ENCODE measurements at places on chromosomes 12 and 14.

DNA sequence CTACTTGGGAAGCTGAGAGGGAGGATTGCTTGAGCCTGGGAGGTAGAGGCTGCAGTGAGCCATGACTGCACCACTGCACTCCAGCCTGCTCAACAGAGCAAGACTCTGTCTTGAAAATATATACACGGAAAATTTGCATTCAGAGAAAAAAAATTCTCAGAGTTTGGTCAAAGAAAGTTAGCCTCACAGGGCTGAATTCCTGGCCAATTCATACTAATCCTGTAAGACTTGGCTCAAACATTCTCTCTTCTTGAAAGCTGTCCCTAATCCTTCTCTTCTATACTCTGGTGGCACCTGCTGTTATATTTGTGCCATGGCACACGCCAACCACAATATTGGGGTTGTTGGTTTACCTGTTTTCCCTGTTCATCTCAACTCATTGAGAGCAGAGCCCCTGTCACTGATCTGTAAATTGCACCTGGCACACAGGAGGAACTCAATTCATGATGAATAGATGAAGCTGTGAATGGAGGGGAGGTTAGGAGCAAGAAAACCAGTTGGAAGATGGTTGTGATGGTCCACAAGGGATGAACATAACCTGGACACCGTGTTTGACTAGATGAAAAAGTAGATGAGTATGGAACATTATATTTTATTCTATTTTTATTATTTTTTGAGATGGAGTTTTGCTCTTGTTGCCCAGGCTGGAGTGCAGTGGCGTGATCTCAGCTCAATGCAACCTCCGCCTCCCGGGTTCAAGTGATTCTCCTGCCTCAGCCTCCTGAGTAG is 36.8 kb upstream of the SPTSSA start:
- DNase-seq = no peak

- DNase-seq = no peak
Observed at GRCh38 chr12:108455706-108456105, 59.4 kb upstream of the FICD start.

DNA sequence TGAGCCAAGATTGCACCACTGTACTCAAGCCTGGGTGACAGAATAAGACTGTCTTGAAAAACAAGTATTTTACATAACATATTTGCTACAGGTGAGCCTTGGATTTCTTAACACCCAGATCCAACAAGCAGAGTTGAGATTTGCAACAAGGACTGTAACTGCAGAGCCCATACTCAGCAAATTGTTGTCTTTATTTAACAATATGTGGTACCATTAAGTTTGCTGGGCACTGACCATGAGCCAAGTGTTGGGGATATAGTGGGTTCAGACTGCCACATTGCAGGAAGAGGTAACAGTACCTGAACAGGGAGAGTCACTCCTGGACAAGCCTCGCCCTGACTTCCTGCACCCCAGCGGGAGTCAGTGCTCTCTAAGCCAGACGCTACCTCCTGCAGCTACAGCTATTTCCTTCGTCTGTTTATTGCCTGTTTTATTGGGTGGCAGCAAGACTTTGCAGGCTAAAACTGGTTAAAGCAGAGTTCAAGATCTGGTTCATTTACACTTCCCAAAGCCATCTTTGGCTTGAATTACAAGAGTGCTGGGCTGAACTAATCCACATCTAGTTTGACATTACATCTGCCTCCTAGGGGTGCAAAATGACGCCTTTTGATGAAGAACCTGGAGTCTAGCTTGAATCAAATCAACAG is 12.5 kb downstream of the AHSA1 start:
- DNase-seq = no peak

DNA sequence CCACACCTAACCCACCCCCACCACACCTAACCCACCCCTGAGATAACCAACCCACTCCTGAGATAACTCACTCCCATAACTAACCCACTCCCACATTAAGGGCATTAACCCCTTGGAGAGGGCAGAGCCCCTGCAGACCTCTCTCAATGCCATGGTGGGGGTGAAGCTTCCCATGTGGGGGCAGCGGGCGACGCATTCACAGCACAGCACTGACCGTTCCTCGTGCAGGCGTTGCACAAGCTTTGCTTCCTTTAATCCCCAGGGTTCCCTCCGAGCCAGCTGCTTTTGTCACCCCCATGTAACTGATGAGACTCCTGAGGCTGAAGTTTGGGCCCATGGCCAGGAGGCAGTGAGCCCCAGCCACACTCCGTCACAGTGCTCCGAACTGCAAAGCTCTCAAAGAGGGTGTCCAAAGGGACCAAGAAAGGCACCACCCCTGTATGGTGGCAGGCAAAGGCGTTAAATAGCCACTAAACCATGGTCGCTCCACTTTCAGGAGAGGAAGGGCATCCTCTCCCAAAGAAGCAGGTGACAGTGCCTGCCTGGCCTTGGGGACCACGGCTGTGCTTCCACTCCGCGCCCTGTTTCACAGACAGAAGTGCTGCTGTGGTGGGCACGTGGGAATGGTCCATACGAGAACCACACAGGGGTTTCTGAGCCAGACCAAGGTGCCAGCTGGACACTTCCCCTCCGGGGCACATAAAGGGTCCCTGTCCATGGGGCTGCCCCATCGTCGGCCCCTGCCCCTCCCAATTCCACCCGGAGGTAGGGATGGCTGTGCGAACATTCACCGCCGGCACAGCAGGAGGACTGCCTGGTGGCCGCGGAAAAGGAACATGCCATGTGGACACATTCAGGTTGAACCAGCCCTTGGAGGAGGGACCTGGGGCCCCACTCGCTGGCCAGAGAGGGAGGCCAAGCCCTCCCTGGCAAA is 28.3 kb downstream of the GALNT9 start:
- DNase-seq = no peak

DNA sequence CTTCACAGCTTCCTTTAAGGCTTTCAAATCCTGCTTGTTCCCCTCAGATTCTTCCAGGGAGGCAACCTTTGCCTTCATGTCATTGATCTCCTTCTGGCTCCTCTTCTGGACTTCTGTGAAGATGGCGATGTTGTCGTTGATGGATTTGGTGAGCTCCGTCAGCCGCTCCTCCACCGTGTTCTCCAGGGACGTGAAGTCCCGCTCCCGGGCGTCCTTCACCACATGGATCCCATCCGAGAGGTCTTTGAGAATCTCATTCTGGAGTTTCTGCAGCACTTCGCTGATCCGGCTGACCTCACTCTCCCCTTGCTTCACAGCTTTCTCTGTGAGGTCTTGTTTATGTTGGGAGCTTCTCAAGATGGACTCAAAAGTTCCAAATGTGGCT is 7.9 kb downstream of the CKAP4 start:
- no peak for DNase-seq

- DNase-seq = no peak
Observed at GRCh38 chr14:96795109-96795828, 1.9 kb upstream of the VRK1 start.

DNA sequence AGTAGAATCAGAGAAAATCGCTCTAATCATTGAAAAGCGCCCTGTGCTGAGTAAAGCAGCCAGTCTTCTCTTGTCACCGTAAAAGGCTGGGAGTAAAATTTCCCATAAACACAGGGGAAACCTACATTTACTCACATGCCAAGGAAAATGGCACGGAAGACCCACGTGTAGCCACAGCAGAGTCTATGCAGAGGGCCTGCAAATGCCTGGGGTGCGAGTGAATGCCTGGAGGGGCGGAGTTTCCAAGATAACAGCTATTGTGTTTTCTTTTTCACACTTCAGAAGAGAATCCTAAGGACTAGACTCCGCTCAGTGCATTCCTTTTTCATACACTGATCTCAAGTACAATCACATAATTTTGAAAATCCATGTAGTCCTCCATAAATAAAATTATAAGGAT is 159.9 kb upstream of the FOXN3 start:
- DNase-seq = no peak

DNA sequence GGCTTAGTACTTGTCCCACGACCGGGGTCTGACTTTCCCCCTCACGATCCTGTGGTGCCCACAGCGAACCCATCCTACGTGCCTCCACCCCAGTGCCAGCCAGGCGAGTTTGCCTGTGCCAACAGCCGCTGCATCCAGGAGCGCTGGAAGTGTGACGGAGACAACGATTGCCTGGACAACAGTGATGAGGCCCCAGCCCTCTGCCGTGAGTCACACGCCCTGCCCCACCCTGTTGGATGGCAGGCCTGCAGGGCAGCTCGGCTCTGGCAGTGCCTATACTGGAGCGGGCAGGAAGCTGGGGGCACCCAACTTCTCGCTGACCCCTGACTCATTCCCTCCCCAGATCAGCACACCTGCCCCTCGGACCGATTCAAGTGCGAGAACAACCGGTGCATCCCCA is 18.3 kb upstream of the LRP1-AS start:
- DNase-seq = no peak

GRCh38 chr14:24785698-24786097 is 151.7 kb upstream of the GZMB start:
- no peak for DNase-seq

DNA sequence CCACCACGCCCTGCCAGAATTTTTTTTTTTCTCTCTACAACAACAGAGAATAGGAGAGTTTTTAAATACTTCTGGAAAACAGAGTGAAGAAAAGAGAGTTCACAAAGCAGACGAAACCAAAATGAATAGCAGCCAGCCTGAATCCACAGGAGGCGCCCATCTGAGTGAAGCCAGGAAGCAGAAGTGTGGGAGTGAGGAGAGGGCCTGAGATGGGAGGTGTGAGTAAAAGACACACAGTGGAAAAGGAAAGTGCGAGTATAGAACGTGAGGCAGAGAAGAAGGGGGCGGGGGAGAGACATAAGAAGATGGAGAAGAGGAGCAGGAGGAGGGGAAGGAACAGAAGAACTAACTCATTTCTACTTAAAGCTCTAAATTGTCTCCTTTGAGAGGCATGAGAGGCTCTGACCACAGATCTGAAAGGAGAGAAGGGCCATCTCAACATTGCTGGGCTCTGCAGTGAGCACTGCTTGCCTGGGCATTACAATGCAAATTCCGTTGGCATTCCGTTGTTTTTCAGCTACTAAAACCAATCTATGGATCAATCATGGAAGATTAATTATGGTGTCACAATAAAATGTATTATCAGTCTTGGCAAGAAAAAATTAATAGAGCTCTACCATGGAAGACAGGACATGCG is 140.1 kb upstream of the CPSF6 start:
- DNase-seq = no peak

DNA sequence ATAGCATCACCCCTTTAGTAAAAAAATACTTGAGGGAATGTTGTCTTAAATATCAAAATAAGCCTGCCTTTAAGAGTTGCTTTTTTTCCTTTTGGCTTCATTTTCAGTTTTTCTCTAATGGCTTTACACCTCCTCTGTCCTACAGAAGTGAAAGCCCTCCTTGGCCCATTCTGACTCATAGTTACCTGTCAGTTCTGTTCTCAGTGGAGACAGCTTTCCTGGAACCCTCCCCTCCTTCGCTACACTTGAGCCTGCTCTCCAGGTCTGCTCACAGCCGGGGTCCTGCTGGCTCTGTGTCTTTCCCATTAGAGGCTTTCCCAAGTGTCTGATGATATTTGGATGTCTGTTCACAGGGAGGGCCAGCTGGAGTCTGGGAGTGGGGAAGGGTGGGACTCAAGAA is 84.0 kb downstream of the PELI2 start:
- DNase-seq = no peak

- no peak for DNase-seq
Observed at GRCh38 chr12:67803278-67803993, 154.9 kb downstream of the DYRK2 start.

GRCh38 chr14:54922598-54922997 is 20.0 kb upstream of the GCH1 start:
- DNase-seq = no peak

DNA sequence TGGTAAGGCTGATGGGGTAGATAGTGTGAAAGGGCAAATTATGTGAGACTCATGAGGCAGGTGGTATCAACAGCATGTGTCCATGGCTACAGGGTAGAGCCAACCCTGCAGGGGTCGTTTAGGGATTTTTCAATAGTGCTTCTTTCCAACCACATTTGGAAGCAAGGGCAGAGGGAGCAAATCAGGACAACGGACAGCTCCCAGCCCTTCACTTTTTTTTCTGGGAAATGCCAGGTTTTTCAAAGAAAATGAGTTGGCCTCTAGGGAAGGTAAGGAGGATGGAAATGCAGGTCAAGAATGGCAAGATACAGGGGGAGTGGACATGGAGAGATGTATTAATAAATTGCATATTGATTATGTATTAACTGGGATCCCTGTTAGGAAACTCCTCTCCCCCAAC is 4.9 kb upstream of the CMA1 start:
- no peak for DNase-seq

DNA sequence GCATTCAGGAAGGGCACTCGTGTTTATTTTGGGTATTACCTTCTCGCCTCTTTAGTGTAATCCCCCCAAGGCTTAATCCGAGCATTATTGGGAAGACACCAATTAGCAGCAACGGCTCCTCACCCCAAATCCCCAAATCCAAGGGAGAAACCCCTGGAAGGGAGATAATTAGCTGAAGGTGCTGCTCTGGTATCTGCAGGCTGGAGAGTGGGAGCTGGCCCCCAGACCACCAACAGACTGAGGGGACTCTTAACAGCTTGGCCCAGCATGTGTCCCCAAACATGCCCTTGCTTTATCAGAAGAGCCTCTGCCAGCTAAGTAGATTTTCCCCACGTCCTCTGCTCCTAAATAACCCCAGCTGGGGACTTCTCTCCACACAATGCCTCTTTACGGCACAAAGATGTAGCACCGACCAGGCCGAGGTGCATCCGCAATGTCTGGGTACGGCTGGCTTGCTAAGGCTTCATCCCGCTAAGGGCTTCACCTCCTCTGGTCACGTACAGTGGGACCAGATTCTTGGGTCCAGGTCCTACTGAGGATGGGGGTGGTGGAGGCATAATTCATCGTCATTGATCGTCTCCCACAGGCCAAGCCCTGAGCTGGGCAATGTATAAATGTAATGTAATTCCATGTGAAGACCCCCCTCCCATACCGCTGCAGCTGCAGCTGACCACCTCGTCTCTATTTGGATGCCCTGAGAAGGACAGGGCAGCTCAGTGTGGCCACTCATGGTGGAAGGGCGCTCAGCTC is 123.7 kb upstream of the GSC start:
- no peak for DNase-seq

- no peak for DNase-seq
Observed at GRCh38 chr12:125267114-125267513, 201.9 kb downstream of the AACS start.

- DNase-seq = peak; percentile 24
Observed at GRCh38 chr14:96797582-96798349, 584 bp downstream of the VRK1 start.

DNA sequence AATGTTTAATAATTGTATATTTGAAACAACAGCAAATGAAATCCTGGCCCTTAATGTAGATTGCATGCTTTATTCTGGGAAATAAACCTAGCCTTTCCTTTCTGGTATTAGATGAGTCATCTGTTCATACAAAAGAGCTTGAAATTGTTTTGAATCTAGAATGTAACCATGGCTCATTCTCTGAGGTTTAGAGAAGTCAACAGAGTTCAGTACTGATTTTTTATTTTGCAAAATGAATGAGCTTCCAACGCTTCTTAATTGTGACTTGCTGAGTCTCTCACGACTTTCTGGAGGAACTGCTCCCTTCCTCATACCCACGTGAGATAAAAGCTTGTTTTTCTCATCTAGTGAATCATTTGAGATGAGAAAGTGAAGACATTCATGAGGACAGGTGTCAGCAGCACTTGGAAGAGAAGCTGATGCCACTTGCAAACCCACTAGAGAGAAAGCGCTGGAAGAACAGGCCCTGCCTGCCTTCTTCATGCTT is 509.6 kb downstream of the VRK1 start:
- no peak for DNase-seq
